ENCODE measurements at places on chromosomes 1 and 21.
A peak's percentile ranks its signal among the peaks of the same experiment; 100 is the strongest.

DNA sequence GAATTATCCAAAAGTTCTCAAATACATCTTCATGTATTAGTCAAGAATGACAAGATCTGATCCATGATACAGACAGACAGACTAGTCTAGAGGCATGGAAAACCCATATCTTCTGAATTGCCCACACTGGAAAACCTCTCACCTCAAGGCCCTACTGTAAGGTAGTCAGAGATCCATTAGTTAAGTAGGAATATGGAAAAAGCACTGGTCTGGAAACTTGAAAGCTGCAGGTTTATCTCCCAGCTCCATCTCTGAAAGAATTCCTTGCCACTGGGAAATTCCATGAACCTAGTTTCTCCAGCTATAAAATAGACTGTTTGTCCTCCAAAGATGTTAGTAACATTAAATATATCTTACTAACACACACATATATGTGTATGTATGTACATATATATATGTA, 169.2 kb downstream of the AKT3 start:
- no peak for DNase-seq

DNA sequence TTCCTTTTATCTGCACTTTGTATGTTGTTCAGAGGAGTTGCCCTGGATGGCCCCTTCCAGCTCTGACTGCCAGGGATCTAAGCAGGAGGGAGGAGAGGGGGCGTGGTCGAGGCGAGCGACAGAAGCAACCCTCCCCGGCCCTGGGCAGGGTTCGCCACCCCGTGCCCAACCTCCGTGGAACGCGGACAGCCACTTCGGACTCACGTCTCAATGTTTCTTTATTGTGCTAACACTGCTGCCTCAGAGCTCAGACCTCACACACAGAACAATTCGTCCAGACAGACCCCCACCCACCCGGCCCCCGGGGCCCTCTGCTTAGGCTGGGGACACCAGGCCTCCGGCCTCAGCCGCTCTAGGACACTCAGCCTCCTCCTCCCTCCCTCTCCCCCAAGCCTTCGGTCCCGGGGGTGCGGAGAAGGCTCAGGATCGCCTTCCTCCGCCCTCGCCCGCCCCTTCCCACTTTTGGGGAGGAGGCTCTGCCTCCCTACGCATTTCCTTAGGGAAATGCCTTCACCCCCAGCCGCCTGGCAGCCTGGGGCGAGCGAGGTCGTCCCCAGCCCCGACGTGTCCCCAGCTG, 8.3 kb downstream of the VSIG8 start:
- DNase-seq = no peak

DNA sequence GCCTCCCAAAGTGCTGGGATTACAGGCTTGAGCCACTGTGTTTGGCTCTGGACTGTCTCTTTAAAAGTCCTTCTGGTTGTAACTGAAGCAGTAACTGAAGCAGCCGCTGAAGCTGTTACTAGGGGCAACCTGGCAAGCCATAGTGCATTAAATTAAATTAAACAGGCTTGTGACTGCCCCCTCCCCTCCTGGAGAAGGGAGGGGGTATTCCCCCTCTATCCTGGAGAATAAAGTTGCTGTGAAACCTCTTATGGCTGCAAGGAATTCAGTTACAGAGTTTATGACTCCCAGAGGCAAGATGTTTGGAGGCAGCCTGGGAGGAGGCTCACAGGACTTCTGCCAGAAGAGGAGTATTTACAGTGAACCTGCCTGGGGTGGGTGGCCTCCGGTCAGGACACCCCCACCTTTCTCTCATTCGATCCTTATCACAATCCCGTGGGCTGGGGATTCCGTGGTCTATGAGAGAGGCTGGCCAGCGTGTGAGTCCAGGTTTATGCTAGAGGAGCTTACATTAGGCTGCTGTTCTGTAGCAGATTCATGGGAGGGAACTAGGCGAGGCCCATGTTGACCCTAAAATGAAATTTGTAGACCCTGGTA, 8.3 kb downstream of the TTC22 start:
- no peak for DNase-seq

DNA sequence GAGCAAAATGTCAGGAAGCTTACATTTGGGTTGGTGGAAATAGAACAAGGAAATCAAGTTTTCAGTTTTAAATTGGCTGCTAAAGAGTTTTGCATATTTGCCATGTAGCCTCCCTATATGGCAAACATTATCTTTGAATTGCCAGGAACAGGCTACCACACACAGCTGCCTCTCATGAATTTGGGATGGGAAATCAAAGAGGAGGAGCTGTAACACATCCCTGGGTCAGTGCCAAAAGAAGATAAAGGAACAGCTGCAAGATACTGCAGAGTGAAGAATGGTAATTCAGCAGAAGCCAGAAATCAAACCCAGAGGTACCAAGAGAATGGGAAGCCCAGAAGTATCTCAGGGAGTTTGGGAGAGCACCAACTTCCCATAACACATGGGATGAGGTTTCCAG, 18.6 kb upstream of the RASAL2 start:
- DNase-seq = no peak

DNA sequence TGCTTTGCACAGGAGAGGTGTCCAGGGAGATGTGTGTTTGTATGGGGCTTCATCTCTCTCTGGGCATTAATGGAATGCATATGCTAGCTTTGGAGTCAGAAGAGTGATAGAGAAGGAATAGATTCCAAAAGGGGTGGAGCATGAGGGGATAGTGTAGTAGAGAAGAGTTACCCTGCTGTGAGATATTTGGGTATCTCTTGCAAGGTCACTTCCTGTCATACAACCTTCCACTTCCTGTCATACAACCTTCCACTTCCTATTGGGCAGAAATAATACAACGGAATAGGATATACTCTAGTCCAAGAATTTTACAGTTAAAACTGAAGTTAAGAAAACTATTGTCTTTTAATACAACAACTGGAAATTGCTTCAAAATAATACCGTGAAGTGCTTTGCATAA, 351.8 kb upstream of the FMN2 start:
- DNase-seq = no peak

DNA sequence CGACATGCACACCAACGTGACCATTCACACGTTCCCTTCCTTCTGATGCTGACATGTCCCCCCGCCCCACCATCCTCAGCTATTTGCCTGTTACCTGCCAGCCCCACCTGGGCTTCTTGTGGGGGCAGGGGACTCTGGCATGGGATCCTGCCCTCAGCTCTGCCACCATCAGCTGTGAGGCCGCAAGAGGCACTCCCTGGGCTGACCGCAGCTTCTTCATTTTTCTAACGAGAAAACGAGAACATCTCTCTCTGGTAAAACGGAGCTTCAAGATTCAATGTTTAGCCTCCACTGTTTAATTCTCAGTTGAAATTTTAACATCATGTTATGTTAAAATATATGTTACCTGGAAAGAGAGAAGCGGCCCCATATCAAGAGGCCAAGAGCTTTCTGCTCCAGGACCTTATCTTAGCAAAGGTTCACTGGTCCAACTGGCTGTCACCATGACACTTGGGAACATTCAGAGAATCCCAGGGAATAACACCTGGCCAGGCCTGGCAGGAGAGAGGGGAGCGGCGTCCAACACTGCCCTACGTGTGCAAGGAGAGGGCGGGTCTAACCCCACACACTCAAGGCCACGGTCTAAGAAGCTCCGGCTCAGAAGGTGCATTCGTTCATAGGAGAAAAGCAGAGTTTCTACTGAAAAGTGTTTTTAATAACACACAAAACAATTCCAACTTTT, 51.3 kb downstream of the HLCS start:
- DNase-seq = no peak

- DNase-seq = no peak
Measured at GRCh38 chr1:214425716-214426425, 125.5 kb downstream of the PTPN14 start.

DNA sequence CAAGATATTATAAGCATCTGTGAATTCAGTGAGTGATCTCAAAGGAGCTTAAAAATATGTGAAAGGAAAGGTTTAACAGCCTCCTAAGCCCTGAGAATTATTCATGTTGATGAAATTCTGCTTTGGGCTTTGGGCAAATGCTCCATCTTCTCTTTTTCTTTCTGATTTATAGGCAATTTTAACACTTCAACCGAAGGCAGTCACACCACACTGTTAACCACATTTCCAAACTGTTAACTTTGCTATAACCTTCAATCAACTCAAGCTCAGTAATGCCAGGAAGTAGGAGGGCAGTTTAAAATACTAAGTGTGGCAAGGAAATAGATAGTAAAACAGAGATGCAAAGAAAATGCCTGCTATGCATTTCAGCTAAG, 54.4 kb upstream of the NEK7 start:
- DNase-seq = peak; percentile 36

GRCh38 chr1:116572099-116572498, 1.3 kb upstream of the CD58 start:
- DNase-seq = no peak

DNA sequence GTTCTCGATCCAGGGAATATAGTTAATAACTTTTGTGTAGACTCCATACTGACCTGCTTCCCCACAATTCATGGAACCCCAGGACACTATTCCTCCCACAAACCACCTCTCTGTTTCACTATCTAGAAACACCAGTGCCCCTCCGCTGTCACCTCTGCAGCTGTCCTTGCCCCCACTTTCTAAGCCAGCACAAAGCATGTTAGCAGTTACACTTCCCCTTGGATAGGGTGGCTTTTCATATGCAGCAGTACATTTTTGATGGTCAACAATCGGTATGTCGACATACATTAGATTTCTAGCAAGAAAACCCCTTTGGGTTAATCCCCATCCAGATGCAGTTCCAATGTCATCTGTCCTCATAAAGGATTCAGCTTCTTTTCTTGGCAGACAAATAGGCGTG, 14.4 kb downstream of the TARDBP start:
- no peak for DNase-seq

DNA sequence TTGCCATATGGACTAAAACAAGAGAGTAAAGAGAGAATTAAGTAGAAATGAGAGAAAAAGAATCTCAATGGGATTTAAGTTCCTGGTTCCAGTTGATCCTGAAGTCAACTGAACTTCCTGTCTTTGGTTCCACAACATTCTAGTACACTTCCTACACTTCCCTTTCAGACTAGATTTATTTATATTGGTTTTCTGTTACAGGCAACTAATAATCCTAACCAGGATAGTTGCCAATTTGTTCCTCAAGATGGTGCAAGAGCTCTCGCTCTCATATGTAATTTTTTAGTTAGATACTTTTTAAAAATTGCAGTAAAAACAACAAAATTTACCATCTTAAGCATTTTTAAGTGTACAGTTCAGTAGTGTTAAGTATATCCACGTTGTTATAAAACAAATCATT, 28.8 kb upstream of the TRIM45 start:
- no peak for DNase-seq

- DNase-seq = peak; percentile 18
Measured at GRCh38 chr1:21762022-21762404, 20.9 kb downstream of the USP48 start.

GRCh38 chr1:31505911-31506497, 70.3 kb upstream of the TINAGL1 start:
- peak; percentile 4 for DNase-seq

DNA sequence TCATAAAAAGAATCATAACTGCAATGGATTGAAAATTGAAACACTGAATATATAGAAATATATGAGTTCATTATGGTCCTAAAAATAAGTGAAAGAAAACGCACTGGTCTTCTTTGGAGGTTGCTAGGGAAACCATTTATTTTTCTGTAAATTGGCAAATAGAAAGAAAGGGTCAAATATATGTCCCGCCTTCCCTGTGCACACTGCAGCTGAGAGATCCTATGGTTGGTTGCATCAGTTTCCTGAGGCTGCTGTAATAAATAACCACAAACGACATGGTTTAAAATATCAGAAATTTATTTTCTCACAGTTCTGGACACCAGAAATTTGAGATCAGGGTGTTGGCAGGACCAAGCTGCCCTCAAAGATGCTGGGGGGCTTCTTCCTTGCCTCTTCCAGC, 35.0 kb downstream of the CA6 start:
- DNase-seq = no peak

DNA sequence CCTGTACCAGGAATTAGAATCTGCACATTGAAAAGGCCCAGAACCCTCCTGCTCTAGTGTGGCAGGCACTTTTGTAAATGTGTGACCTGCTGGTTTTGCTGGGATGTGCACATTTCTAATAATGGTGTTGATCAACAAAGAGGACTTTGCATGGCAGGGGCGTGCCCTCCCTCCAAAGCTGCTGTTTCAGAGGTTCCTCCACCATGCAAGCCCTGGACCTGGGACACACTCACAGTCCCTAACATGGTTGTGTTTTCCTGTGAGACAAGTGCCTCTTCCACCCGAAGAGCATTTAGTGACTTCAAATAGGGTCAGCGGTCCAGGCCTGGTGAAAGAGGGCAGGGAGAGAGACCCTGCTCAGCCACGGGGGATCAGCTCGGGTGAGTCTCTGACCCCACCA, 28.1 kb downstream of the TENT5C start:
- no peak for DNase-seq

DNA sequence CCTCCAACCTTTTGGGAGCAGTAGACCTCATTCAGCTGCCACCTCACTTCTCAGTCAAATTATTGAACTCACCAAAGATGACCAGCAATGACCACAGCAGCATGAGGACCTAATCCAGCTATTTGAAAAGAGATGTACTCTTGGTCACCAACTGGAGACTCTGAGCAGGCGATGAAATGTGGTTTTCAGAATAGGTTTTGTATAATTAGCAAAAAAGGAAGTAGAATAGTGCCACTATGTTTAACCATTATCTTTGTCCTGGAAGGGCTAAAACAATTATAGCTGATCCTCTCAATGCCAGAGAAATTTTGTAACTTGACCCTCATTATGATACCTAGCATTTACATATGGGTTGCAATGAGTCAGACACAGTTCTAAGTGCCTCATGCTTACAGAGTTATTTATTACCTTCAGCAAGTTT, at the start of gene FCRL2:
TSS of gene FCRL2 (minus strand) at position 162 of the 421 bp plus-strand sequence. CDS start at position 103, 59 bp downstream.
- DNase-seq = no peak

GRCh38 chr1:103171041-103171590, 62.8 kb upstream of the COL11A1 start:
- no peak for DNase-seq

- DNase-seq = peak; percentile 44
Measured at GRCh38 chr1:154863315-154864174, 6.5 kb downstream of the KCNN3 start.

DNA sequence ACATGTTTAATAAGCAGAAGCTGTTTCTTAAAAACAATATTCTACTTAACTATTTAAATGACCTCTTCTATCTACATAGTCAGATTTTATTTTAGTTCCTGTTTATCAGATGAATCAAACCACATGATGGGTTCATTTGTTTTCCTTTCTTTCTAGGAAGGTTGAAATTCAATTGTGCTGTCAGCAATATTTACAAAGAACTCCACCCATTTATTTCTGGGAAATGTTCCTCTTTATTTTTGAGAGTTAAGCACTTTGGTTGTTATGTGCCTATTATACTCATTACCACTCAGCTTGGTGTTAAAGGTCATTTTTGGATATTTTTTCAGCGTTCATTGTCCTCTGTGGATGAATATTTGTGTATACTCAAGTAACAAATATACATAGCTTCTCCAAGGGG, 84.9 kb downstream of the C4BPA start:
- DNase-seq = no peak

Data from CD4-positive, alpha-beta T cell treated with Interferon alpha-2 for 1 hour (primary cell).